GF-D8 (cell line): ENCODE measurements at places on chromosomes 1 and 21.

DNA sequence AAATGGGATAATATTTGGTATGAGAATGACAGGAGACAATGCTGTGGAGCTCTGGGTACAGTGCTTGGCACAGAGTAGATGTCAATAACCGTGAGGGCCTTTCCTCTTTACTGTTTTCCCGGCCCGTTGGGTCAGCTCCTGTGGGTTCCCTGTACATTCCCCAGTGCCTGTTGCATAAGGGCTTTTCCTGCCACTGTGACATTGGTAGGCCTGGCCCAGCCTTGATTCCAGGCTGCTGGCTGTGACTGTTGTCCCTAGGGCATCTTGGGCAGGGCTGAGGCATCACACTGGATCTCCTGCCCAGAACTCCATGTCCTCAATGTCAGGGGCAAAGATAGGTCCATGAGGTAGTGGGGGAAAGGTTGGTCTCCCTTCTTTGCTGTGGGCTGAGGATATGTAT lies 25.8 kb upstream of the MYCL start:
- DNase-seq, result no peak

GRCh38 chr21:31136891-31137290 lies 98.6 kb upstream of the KRTAP19-8 start:
- no peak for DNase-seq

DNA sequence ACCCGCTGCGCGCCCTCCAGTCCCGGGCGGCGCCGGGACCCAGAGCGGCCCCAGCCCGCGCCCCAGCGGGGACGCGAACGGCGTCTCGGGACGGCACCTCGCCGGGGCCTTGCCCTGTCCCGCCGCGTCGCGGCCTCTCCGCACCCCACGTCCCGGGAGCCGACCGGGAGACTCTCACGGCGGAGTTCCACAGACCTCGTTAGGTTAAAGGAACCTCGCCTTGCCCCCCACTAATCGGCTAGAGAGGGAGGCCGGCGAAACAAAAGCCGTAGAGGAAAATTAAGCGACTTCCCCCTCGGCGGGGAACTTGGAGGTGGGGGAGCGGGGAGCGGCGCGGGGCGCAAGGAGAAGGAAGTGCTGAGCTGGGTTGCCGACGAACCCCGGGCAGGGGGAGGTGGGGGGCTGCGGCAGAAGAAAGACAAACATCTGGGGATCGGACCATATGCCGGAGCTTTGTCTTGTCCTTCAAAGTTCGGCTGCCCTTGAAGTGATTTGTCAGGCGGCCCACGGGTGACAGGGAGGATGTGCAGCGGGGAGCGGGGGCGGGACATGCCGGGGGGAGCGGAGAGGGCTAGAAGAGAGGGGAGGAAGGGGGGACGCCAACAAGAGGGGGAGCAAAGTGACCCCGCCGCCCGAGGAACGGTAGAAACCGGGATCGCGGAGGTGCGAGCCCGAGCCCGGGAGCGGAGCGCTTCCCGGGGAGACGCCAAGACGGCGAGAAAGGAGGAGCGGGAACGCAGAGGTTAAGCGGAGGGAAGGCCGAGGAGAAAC lies 120.0 kb upstream of the RRP15 start:
- no peak for DNase-seq

DNA sequence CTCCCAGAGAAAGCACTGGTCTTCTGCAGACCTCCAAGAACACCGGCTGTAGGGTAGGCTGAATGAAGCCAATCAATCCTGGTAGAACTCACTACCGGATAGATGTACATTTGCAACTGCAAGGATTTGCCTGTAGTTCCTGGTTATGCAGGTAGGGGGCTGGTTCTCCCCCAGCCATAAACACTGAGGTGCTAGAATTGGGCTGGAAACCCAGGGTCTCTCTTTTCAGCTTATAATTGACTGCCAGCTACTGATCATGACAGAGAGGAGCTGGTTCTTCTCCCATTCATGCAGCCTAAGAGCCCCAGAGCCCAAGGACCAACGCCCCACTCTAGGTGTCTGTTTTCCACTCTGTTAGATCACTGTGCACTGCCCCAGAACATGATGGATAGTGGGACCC lies 21.5 kb upstream of the MTARC2 start:
- no peak for DNase-seq

GRCh38 chr21:31696424-31696823 lies 35.5 kb downstream of the SCAF4 start:
- DNase-seq, result no peak

- DNase-seq, result no peak
Measured at GRCh38 chr1:5744911-5745799, 247.1 kb downstream of the NPHP4 start.

- peak; percentile 7 for DNase-seq
Measured at GRCh38 chr1:22420455-22421053, 31.1 kb upstream of the ZBTB40 start.

DNA sequence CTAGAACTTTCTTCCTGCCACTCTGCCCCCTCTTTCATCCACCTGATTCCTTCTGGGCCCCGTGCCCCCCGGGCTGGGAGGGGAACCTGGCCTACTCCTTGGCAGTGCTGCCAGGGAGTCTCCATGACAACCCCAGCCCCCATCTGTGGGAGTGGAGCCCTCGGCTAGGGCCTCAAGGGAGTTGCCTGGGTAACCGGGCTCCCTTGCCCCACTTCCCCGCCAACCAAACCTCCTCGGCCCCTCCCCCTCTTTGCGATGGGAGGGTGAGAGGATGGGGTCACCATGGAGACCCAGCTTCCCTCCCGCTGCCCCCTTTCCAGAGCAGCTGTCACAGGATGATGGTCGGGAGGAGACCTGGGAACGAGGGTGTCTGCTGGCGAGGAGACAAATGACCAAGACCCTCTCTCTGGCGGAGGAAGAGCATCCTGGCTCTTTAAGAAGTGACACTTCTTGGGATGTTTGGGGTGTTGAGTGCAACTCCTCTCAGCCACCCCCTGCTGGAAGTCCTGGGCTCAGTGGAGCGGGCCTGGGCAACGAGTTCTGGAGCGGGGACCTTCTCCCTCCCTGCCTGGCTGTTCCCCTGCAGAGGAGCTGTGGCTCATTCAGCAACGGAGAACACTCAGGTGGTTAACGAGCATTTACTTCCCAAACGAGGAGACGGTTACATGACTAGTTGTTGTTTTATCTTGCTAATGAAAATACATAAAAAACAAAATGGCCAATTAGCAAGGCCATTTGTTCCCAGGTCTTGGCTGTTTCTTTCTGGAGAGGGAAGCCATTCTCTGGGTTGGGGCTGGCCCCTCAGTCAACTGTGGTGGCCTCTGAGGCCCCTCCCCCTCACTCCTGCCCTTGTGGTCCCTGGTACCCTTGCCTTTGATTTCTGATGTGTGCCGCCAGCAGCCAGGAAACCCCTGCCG lies 82.8 kb downstream of the UBIAD1 start:
- no peak for DNase-seq
